GM12864 (cell line): ENCODE measurements at places on chromosomes 5 and 9.

GRCh38 chr9:133585481-133586351 is 23.5 kb downstream of the FAM163B start:
- DNase-seq: no peak

GRCh38 chr9:22337261-22337660 is 109.4 kb upstream of the DMRTA1 start:
- no peak for DNase-seq

DNA sequence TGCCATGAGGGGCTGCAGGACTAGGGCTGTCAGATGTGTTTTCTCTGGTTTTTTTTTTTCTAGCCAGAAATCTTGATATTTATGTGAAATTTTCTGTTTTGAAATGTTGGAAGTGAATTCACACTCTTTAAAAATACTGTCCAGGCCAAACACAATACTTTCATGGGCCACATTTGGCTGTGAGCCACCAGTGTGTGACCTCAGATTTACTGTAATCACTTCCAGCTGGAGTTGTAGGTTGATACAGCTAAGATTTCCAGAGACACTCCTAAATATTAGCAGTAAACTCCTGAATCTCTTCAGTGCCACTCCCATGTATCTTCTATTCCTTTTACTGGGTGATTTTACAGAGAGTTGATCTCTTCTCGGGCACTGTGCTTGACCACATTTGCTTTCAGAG is 92.2 kb upstream of the CKMT2 start:
- DNase-seq: no peak

DNA sequence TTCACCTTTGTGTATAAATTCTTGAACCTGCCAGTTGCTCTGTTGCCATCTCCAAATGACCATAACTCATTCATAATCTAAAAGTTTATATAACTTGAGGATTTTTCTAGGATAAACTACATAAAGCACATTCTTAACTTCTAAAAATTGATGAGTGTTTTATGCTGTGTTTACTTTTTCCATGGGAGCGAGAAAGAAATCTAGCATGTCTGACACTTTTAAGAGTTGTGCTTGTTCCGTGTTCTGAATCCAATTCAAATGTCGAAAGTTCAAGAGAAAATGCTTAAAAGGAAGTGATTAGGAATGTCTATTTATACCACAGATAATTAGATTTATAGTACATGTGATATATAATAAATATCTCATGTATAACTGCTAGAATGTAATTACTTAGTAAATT is 154.4 kb downstream of the DEPDC1B start:
- no peak for DNase-seq

GRCh38 chr5:137214446-137215189 is 284.5 kb downstream of the SPOCK1 start:
- DNase-seq: no peak

GRCh38 chr9:72362680-72363139 is 2.3 kb downstream of the ZFAND5 start:
- DNase-seq: peak; percentile 40

GRCh38 chr5:132058646-132059042 is 1.8 kb upstream of the IL3 start:
- DNase-seq: no peak

DNA sequence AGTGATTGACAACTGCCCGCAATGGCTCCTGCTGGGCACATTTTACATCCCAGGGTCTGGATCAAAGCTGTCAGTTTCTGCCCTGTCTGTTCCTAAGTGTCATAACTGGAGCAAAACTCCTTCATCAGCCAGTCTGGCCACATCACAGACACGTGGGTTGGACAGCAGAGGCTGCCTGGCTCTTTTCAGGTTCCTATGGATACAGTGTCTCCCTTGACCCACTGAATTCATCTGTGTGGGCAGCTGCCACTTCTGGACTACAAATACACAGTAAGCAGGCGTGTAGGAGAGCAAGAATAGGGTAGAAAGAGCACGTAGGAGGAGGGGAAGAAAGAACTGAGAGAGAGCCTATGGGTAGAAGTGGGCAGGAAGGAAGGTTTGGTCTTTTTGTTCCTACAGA is 238.0 kb downstream of the ENC1 start:
- no peak for DNase-seq

DNA sequence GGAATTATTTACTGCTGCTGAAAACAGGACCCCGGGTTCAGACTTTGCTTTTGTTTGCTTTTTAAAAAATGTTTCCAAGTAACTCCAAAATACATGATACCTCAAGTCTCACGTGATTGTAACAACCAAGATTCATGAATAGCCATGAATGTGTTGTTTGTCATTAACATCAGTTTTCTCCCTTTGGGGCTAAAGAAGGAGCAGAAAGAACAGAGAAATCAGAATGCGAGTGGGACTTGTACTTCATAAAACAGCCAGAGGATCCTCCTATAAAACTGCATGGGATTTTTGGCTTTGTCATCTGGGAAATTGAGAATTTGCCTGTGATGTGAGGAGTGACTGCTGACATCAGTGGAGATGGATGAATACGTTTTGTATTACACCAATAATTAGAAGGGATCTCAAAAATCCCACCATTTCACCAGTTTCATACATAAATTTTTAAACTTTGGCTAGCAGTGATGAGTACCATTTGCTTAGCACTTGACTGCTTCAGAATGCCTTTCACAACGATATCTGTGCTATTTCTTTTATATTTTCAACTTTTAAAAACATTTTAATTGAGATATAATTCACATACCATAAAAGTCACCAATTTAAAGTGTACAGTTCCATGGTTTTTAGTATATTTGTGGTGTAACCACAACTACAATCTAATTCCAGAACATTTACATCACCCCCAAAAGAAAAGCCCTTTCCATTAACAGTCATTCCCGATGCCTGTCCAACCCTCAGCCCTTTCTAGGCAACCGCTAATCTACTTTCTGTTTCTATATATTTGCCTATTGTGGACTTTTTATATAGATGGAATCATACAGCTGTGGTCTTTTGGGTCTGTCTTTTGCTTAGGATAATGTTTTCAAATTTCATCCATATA is 126.9 kb upstream of the ANKRD55 start:
- DNase-seq: no peak

DNA sequence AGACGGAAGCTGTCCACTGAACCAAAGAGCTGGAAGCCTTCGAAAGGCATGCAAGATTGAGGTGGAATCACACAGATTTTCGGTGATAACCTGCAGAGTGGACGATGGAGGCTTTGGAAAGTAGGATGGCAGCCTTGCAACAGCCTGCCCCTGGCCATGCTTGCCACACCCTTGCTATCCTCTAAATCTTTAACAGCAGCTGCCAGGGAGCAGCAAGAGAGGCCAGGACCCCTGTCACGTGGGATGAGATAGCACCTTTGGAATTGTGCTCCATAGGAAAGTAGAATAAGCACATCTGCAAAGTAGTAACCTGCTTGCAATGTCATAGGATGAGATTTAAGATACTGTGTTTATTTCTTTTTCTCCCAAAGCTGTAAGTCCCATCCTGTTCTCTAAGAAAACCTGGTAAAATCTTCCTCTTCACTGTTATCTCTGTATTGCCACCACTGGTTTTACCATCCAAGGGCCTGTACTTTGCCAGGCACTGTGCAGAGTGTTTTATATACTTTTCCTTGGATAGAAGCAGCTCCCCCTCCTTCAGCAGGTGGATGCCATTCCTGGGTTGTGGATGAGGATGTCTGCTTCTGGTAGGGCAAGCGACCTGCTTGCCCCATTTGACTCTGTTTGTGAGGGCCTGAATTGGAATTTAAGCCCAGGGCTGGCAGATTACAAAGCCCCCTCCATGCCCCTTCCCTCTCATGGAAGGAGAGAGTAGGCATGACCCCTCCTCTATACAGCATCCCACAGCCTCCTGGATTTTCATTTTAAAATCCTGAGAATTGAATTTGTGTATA is 10.1 kb downstream of the TRIO start:
- no peak for DNase-seq

DNA sequence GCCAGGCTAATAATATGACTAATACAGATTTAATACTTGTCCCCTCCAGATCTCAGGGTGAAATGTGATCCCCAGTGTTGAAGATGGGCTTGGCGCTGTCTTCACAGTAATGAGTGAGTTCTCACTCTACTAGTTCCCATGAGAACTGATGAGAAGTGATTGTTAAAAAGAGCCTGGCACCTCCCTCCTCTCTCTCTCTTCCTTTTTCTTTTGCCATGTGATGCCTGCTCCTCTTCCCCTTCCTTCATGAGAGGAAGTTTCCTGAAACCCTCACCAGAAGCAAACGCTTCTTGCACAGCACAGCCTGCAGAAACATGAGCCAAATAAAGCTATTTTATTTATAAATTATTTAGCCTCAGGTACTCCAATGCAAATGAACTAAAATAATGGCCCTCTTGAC is 55.2 kb downstream of the GLDC start:
- no peak for DNase-seq

DNA sequence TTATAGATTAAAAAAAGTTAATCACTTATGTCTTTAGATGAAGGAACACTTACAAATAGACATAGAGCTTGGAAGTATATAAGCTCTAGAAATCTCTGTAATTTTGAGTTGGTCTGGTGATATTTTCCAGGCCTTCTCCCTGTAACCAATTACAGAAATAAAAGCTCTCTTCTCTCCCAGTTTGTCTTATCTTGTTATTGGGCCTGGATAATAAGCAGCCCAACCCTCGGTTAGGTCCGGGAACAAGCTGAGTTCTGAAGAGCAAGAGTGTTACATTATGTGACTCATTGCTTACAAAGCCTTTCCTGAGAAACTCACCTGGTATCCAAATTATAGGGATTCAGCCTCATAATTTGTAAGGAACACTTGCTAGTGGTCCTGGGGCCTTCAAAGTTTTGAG is 1146.2 kb downstream of the CDH9 start:
- DNase-seq: no peak

- DNase-seq: no peak
Measured at GRCh38 chr5:14863105-14863504, 8.5 kb downstream of the ANKH start.

DNA sequence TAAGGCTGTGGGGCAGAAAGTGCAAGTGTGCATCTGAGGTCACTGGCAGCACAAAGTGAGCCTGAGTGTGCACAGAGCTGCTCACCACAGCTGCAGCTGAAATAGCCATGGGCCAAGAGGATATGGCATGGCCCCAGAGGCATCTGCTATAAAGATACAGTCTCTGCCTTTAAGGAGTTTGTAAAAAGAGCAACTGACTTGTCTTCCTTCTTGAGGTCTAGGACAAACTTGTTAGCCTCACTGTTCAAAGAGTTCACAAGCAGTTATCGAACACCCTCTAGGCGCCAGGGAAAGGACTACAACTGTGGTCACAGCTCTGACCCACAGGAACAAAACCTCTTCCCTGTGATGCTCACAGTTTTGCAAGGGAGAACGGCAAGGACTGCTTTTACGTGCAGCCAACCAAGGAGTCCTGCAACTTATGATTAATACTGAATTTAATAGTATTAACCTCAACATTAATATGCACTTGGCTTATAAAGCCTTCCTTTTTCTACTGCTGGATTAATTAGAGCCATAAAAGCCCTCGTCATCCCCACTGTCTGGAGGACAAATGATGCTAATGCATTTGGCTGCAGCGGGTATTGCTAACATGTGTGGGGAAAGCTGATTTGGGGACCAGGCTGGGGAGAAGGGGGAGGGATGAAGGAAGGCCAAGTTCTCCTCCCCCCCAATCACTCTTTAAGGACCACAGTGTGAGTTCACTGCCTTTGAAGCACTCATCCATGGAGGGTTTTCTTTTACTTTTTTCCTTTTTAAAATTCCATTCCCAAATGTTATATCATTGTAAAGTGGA is 189.8 kb upstream of the TRIM32 start:
- DNase-seq: no peak

- DNase-seq: no peak
Measured at GRCh38 chr5:67805666-67806348, 409.7 kb upstream of the PIK3R1 start.

GRCh38 chr9:133321411-133321935 is 14.5 kb downstream of the SURF6 start:
- no peak for DNase-seq

GRCh38 chr9:20726144-20726543 is 42.1 kb downstream of the FOCAD start:
- no peak for DNase-seq

- DNase-seq: no peak
Measured at GRCh38 chr5:67695369-67695768, 498.8 kb upstream of the CD180 start.
